ENCODE measurements at places on chromosomes 13 and 19. TPM values are rescaled to one million over a fixed set of nuclear protein-coding genes. Genes with fewer than 3 reads are reported as not detected.

Gene CEACAM20
- not detected for total RNA-seq

Gene LHB
- total RNA-seq: not detected

Gene TEKTIP1
- total RNA-seq: not detected

Gene IL11
- not detected for total RNA-seq

Gene PEG3
- 0.60 TPM for total RNA-seq

Gene KLK12
- total RNA-seq: not detected

Gene ERICH4
- total RNA-seq: not detected

Gene B9D2
- 10.2 TPM for total RNA-seq

All from mammary microvascular endothelial cell (primary cell).